Activated CD4-positive, alpha-beta memory T cell treated with anti-CD3 and anti-CD28 coated beads for 36 hours (primary cell): ENCODE measurements at places on chromosomes 7 and 10.
A peak's percentile ranks its signal among the peaks of the same experiment; 100 is the strongest.

- DNase-seq, result no peak
Measured at GRCh38 chr7:28199021-28199510, 18.5 kb upstream of the JAZF1 start.

DNA sequence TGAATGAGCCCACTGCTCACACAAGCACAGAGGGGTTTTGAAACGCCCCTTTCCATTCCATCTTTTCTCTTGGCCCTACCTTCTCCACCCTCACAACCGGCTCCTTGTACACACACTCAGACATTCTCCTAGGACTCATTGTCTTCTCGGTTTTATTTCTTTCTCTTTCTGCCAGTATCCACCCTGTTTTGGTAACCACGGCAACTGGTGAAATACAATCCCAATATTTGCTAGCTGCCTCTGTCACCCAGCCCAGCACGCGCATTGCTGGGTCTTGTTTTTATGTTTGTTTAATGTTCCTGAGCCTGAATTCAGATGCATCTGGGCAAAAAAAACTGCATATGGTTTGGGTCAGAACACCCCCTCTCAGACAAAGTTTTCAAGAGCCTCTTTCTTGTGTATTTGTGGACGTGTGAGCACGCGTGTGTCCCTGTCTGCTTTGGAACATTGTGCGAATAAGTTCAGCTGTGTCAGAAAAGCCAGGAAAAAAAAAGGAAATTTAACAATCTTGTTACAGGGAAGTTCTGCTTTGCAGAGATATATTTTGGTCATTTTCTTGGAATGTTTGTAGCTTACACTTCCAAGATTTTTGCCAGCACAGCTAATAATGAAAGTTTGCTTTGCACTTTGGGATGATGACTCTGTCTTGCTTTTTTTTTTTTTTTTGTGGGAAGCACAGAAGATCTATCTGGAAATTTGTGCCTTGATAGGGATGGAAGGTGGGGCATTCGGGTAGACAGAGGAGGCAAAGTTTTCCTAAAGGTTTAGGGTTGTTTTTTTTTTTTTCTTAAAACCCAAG lies 225.9 kb downstream of the TRIL start:
- DNase-seq, result no peak

DNA sequence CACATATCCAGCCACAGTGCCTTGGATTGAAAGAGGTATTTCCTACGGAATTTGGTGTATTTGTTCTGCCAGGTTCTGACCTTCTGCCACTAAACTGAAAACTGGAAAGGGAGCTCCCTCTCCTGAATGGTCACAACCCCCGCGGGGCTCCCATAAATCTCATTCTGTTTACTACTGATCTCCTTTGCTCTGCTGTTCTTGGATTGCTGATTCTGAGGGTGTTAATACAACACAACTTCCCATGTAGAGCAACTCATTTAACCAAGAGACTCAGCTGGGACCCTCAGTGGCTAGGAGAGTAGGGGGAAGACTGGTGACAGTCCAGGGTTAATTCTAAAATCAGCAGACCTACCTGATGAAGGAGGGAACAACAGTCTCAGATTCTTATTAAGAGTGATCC lies 662.9 kb downstream of the INHBA start:
- DNase-seq, result no peak

DNA sequence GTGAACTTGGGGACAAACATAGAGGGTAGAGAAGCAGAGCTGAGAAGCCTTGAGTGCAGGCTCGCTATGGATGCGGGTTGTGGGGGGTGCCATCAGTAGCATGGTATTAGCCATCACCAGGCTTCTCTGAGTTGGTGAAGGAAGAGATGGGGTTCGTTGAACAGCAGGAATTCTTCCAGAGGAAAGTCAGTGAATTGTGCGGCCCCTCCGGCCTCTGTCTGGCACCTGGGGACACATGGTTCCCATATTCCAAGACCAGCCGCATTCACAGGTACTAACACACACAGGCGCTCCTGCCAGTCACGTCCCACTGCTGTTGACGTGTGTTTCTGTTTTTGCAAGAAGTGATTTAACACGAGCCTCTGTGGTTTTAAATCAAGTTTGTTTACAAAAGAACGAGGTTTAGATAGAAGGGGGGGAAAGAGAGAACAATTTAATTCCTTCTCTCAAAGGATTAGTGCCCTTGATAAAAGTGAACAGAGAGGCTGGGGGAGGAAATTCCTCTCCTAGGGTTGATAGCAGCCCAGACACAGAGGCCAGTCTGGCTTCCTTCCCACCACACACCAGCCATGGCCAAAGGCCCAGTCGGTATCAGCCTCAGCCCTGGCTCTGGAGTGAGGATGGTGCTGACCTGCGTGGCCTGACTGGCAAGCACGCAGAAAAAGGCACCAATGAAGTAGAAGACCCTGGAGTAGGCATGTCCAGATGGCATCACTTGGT lies 252.6 kb upstream of the IGFBP3 start:
- DNase-seq, result no peak

GRCh38 chr10:114506871-114507385 lies 102.6 kb upstream of the AFAP1L2 start:
- no peak for DNase-seq

DNA sequence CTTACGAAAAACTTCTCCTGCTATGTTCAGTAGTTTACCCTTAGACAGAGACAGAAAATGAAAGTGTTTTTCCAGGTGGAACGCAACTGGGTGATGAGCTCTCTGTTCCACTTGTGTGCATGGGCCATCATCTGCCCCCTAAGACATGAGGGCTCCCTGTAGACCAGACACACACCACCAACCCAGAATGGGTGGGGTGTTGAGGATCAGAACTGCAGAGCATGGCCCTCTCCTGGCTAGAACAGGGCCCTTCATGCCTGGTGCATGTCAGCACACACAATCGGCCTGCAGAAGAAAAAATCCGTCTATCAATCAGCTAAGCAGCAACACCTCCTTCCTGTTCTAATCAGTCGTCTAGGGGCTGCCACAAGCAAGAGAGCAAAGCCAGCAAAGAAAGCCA lies 186.2 kb upstream of the INHBA start:
- DNase-seq, result no peak

DNA sequence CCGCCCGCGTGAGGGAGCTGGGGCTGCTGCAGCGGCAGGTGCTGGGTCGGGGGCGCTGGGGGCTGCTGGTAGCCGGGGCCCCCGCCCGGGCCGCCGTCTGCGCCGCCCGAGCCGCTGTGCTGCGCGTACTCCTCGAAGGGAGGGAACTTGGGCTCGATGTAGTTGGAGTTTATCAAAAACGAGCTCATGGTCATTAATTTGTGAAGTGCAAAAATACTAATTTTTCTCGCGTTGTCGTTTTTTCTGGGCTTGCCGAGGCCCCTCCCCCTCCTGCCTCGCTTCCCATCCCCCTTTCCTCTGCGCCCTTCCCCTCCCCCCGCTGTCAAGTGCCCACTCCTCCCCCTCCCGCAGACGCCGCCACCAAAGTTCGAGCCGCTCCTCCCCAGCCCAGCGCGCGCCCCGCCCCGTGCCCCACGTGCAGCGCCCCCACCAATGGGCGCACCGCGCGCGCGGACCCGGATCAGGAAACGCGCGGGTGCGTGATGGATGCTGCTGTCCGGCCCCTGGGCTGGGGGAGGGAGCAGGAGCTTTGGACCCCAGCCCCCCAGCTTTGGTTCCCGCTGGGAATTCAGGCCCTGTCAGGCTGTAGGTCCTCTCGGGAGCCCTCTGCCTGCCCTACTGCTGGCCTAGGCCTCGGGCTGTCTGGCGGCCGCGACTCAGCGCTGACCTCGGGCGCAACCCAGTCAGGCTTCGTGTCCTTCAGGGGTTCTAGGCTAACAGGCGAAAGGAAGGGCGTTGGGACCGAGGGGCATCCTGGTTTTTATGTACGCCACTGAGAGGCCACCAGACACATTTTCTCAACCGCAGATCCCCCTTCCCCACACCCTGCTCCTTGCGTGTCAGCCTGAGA lies at the start of gene HOXA4:
Gene HOXA4 (minus strand): TSS at position 218 of the 850 bp plus-strand sequence. CDS start 24 bp downstream, at position 194.
- DNase-seq, result peak; percentile 73

GRCh38 chr7:167090-167855 lies 25.1 kb upstream of the FAM20C start:
- DNase-seq, result no peak

DNA sequence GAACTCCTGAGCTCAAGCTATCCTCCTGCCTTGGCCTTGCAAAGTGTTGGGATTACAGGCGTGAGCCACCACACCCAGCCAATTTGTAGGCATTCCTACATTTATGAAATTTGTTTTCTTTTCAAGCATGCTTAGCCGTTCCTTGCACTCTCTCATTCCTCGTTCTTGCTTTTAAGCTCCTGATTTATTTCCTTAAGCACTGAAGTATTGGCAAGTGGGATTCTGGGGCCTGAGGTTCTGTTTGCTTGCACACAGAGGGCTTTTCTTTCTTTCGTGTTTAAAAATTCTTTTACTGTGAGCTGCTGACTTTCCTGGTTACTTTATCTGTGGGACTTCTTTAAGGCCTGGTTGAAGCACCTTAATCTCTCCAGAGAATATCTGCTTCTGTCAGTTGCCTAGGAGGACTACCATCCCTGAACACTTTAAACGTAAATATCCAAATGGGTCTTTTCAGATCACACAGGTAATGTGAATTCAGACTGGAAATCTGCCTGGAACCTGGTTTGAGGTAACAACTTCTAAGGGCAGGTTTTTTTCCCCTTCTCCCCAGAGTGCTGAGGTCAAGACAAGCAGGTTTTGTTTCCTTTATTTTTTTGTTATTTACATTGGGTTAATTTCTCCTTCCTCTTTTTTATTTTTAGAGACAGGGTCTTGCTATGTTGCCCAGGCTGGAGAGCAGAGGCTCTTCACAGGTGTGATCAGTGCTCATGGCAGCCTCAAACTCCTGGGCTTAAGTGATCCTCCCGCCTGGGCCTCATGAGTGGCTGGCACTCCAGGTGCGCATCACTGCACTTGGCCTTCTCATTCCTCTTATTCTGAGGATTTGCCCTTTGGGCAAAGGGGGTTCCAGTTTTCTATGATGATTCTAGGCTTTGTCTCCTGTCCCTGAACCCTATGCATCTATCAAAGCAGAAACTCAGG lies 102.9 kb downstream of the PFKFB3 start:
- DNase-seq, result no peak

GRCh38 chr10:124955243-124955642 lies 13.3 kb downstream of the ZRANB1 start:
- no peak for DNase-seq
